ENCODE measurements at places on chromosomes 2 and 18.

GRCh38 chr2:36530178-36530982, 67.6 kb downstream of the FEZ2 start:
- no peak for DNase-seq

DNA sequence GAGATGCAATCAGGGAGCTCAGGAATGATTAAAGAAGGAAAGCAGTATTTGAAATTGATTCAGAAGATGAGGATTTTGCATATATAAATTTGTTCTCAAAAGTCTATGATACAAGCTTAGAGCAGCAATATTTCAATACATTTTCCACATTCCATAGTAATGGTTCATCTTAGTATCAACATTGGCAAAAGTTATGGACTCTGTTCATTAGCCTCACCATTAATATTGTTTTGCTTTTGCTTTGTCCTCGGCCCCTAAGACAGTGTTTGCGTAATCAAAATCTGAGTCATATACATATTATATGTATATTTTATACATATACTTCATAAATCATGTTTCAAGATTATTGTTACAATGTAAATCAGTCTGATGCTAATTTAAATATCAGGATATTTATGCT, 176.6 kb downstream of the CNTNAP5 start:
- DNase-seq, result no peak

GRCh38 chr18:48740068-48740440, 201.2 kb downstream of the CTIF start:
- DNase-seq, result no peak

GRCh38 chr2:239516954-239517305, 116.1 kb upstream of the HDAC4 start:
- no peak for DNase-seq

GRCh38 chr2:95272781-95273180, 1.5 kb upstream of the PROM2 start:
- DNase-seq, result no peak

- no peak for DNase-seq
Measured at GRCh38 chr18:52738946-52739345, 398.9 kb downstream of the DCC start.

- DNase-seq, result no peak
Measured at GRCh38 chr2:84865181-84865783, 15.6 kb downstream of the TRABD2A start.

GRCh38 chr2:44945676-44946371, 4.3 kb downstream of the SIX3 start:
- DNase-seq, result no peak

- no peak for DNase-seq
Measured at GRCh38 chr2:32360416-32360815, 3.6 kb downstream of the BIRC6 start.

GRCh38 chr2:100988630-100989417, 13.3 kb upstream of the RPL31 start:
- no peak for DNase-seq

- DNase-seq, result no peak
Measured at GRCh38 chr2:219207884-219208740, 1.5 kb downstream of the ZFAND2B start.

- DNase-seq, result no peak
Measured at GRCh38 chr2:218722876-218723785, 12.5 kb downstream of the TTLL4 start.

DNA sequence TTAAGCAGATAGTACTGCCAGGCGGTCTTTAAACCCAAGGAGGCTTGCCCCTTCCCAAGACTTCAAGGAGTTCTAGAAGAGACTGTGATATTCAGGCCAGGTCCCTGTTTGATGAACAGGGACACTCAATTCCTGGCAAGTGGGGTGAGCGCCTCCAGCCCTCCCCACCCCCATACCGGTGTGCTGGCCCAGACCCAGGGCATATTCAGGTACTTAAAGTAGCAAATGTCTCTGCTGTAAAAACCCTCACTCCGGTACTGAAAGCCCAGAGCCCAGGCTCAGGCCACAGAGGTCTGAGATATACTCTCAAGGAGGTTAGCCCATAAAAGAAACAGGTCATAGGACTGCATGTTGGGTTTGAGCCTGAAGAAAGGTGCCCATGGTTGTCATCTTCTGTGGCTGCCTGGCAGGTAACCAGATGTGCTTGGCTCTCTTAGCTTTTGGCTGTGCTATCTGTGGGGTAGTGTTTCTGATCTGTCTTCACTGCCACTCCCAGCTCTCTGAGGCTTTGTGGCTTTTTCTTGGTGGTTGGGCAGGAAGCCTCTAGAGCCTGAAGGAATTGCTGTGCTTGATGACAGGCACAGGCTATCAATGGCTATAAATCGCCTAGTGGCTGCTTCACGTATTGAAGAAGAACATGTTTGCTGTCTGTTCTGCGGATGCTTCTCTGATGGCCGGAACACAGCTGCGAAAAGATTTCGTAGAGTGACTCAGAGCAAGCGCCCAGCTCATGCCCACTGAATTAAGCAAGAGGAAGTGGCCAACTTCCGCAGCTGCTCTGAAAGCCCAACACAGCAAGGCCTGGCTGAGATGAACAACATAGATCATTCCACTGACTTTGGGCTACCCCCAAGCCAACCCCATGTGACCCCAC, 63.3 kb upstream of the ALPP start:
- DNase-seq, result peak; percentile 58

GRCh38 chr2:16972276-16972675, 306.6 kb upstream of the CYRIA start:
- DNase-seq, result no peak

DNA sequence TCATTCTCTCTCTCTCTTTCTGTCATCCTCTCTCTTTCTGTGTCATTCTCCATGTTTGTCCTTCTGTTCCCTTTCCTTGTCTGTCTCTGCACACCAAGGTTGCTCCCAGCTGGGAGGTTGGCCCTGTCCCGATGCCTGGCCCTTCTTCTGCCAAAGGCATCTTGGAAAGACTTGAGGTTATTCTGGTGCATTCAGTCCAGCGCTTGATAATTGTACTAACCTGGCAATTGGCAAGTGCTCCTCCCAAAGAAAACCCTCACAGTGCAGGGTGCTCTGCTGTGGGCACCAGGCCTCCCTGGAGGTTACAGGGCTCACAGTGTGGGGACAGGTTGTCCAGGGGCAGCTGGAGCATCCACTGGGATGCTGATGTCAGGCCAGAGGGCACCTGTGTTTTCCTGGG, 95.4 kb downstream of the GLI2 start:
- DNase-seq, result no peak

DNA sequence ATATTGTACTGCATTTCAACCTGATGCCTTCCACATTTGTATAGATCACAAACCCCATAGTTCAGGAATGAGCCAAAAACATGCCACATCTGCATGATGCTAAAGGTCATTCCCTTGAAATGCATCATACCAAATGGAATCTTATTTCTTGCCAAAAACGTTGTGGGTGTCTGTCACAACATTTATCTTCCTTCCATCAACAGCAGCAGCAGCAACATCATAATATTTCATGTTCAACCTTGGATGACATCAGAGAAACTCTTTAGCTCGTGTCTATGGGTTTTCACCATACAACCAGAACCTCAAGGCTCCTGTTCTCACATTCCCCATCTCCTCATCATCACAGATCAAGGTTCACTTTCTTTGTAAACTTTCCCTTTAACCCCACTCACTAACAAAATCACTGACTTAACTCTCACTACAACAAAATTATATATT, 221.3 kb upstream of the CTAGE1 start:
- no peak for DNase-seq

GRCh38 chr2:33391529-33392255, 84.8 kb upstream of the RASGRP3 start:
- no peak for DNase-seq

Measured in stimulated activated CD8-positive, alpha-beta memory T cell treated with anti-CD3 and anti-CD28 coated beads, Interleukin-2, amount 100 ng/mL, for 1 hour (primary cell).